ENCODE measurements at places on chromosomes 7 and 10.

- no peak for DNase-seq
These were observed 273.6 kb upstream of the KLF6 start for GRCh38 chr10:4058514-4059029.

- DNase-seq = peak; percentile 30
These were observed 84.6 kb upstream of the FAM3C start for GRCh38 chr7:121480566-121481335.

- no peak for DNase-seq
These were observed 4.6 kb downstream of the HECW1 start for GRCh38 chr7:43117095-43117494.

- no peak for DNase-seq
These were observed 262.8 kb downstream of the DYNC1I1 start for GRCh38 chr7:96034940-96035727.

DNA sequence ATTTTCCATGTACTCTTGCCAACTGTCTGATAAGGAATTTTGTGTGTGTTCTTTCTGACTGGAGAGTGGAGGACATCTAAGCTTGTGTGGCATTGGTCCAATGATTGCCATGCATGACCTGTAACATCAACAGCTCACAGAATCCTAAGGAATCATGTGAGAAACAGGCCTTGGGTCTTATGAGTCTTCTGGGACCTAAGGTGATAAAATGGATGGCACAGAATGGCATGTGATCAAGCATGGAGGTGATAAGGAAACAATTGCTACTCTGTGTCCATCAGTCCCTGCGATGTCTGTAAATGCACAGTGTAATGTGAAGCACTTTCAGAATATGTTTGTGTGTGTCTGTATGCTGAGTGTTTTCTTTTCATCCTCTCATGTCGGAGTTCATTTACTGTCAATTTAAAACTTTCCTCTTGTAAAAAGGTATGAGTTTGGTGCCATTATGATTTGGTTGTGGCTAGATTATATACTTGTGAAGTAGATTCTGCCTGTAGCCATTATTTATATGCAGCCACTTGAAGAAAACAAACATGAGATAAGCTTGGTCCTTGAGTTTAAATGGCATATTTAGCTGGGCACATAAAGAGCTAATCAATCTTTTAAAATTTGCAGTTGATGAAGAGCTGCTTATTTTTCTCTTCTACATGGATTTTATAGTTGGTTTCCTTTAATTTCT lies 127.5 kb downstream of the VPS50 start:
- DNase-seq = no peak

- DNase-seq = no peak
These were observed 153.6 kb downstream of the AOAH start for GRCh38 chr7:36570528-36571189.

DNA sequence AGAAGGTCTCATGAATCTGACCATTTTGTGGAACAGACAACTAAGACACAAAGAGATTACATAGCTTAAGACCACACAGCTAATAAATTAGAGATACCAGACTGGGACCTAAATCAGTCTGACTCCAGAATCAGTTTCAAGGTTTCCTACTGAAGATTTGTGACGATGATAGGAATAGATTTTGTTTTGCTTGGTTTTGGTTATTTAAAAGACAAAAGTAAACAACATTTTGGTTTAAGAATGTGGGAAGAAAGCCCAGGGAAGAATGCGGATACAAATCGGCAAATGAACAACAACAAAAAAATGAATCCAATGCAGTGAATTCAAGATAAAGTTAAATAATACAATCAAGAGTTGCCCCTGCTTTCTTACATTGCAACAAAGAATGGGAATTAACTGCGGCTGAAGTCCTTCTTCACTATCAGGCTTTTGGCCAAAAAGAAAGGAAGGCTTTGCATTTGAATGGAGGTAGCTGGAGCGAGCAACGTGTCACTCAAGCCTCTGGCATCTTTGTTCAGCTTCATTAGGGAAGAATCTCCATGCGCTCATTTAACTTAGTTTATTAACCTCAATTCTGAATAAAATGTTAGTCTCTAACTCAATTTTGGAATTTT lies 210.8 kb downstream of the ADAM12 start:
- DNase-seq = peak; percentile 58

DNA sequence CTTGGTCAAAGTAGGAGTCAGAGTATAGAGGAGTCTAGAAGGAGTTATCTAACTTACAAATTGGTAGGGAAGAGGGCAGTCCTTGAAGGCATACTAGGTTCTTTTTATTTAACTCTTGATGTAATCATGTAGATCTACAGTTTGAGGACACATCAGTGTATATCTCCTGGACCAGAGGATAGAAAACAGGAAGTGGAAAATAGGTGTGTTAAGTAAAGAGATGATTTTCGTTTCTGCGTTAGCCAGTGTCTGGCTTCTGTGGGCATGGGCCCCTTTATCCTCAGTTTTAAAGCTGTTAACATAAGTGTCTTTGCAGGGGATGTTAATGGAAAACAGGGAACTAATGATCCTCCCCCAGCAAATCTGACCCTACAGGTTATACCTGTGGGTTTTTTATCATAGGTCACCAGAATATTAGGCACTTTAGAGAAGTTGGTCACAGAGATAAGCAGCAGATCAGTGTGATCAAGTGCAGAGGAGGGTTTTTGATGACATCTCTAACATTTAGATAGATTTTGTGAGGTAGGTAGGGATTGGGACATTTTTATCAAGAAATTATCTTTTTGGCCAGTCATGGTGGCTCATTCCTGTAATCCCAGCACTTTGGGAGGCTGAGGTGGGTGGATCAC lies 58.6 kb upstream of the PRSS1 start:
- no peak for DNase-seq

- DNase-seq = no peak
These were observed 56.3 kb downstream of the FOXL3 start for GRCh38 chr7:346116-346898.

DNA sequence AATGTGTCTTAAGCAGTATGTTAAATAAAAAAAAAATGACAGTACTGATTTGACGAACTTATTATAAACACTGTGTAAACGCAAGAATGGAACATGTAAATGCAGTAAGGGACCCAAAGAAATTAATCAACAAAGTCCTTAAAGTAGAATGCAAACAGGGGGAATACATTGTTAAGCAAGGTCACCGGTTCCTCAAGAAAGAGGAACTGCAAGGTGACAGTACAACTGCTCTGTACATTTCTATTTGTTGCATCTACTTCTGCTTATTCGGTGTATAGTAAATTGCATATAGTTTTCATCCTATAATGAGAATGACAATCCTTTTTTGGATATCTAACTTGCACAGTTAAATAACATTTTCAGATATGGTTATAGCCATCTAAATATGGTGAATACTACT lies 387.0 kb upstream of the SEMA3D start:
- no peak for DNase-seq

DNA sequence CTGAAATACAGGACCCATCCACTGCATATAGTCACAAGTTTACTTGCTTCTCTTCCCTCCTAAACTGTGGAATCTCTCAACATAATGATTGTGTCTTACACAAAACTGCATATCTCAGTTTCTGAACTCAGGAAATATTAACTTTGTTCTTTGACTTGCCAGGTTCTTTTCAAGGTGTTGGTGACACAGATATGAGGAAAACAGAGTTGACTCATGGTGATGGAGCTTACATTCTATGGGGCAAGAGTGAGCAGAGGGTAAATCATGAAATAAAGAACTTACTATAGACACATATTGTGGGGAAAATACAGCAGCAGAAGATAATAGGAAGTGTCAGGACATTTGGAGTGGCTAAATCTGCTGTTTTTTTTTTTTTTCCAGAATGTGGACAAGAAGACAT lies 72.5 kb upstream of the IGFBP3 start:
- DNase-seq = no peak

DNA sequence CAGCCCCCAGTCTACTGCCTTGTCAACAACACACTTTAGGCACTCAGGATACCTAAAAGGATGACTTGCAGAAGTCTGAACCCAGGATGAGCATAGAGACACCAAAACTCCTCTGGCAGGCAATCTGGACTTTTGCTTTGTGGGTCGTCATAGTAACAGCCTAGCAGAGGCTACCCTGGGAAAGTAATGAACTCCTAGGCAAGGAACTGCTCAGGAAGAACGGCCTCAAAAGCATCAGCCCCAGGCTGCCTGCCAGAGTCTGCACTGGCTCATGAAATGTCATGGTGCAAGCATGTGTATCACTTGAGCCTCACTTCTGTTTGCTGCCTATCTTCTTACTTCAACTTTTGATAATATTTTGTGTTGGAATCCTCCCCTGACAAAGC lies 715.1 kb downstream of the GRID1 start:
- no peak for DNase-seq

GRCh38 chr7:74246497-74246896 lies 7.7 kb downstream of the RFC2 start:
- no peak for DNase-seq

DNA sequence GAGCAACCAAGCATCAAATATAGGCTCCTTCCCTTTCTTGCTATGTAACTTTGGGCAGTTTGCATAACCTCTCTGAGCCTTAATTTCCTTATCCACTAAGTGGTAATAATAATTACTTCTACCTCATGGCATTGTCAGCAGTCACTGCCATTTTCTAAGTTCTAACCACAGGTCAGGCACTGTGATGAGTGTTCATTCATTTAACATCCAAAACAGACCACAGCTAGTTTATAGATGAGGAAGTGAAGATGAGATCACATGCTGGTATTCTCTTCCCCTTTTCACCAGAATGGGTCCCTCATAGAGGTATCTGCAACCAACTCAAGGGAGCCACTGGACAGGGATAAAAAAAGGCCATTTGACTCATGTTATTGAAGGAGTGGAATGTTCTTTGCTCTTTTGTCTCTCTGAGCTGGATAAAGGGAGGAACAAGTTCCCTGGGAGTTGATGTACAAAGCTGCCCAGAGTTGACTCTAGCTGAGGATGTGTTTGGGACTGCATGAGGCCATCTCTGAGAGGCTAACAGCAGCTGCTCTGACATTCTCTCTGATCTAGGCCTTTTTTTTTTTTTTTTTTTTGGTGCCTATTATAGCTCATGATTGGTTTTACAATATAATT lies 65.0 kb downstream of the DNAJC12 start:
- no peak for DNase-seq

- DNase-seq = no peak
These were observed 32.1 kb upstream of the CALN1 start for GRCh38 chr7:72444026-72444776.

DNA sequence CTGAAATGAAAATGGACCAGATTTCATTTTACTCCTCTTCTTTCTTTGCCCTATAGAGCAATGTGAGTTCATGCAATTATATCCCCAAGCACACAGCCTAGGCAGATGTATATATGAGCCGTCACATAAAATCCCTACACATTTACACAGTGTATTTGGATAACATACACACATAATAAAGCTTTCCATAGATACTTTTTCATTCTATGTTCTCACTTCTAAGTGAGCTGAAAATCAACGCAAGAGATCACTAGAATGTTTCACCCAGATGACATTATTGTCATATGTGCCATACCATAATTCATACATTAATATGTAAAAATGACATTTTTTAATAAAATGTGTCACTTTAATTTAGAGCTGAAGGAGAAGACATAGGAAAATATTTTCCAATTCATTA lies 129.4 kb downstream of the INHBA start:
- DNase-seq = no peak

GRCh38 chr10:90530521-90530920 lies 327.3 kb downstream of the HTR7 start:
- no peak for DNase-seq

- DNase-seq = no peak
These were observed 104.7 kb upstream of the CHST15 start for GRCh38 chr10:124198125-124198501.

GRCh38 chr7:72335561-72336381 lies 76.4 kb downstream of the CALN1 start:
- DNase-seq = no peak

DNA sequence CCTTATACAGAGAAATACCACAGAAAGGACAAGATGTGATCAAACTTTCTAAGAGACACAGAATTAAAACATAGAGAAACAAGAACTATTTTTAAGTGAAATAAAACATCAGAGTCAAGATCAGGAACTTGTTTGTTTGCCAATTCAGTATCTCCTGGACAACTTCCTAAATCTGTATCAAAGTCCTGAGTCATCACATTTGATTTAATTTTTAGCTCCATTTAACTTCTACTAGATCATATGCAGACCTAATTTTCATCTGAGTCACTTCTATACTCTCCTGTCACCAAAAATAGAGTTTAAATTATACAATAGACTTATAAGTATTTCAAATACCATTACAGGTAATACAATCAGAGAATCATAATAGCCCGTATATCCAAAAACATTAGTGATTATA lies 268.1 kb downstream of the PRKG1 start:
- no peak for DNase-seq

DNA sequence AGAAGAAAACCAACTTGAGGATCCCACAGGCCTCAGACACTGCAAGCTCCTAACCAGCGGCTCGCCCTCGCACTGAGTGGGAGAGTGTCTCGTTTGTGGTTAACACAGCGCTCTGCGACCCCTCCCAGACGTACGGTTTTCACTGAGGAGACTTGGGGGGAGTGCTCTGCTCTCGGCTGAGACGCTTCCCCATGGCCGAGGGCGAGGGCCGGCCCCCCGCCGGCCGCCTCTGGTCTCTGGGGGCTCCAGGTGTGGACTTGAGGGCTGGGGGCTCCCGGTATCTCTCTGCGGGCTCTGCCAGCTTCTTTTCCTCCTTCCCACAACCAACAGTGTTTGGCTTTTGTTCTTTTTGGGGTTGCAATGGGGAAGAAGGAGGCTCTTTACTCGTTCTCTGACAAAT lies 118.7 kb downstream of the LARP4B start:
- DNase-seq = no peak

GRCh38 chr7:50265968-50266634 lies 38.4 kb upstream of the IKZF1 start:
- DNase-seq = no peak

GRCh38 chr10:122197611-122198222 lies 73.4 kb upstream of the BTBD16 start:
- DNase-seq = no peak

DNA sequence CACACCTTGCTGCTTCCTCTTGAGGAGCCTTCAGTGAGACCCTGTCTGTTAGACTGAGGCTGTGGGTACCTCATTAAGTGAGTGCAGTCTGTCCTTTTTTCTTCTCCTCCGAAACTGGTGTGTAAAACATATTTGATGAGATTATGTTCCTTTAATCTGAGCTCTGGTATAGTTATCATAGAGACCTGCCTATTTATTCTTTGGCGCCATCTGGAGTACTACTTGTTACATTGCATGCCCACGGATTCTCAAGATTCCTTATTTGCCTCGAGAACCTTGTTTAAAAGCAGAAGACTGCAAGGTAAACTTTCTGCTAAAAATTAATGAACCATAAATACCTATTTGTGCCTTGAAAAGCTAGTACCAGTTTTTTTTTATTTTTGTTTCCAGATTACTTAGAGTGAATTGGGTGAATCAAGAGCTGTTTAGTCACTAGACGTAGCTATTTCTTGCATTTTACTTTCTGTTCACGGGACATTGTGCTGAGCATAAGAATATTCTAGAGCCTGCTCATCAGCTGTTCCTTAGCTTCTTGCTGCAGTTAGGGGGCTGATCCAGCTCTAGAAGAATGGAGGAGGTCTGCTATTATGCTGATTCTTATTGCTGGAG lies 16.9 kb upstream of the STMP1 start:
- no peak for DNase-seq

- no peak for DNase-seq
These were observed 139.4 kb downstream of the KCND2 start for GRCh38 chr7:120412139-120413050.

All from neuronal stem cell (in vitro differentiated cells).